Cardiac muscle cell (in vitro differentiated cells and primary cell): ENCODE measurements at places on chromosomes 3 and 15. TPM values are rescaled to one million over a fixed set of nuclear protein-coding genes. Genes with fewer than 3 reads are reported as not detected.

- H3K27ac ChIP-seq, result no peak overlapping the region
- H3K27me3 ChIP-seq, result no peaks in the 10 kb centered on the region
- no peak overlapping the region for H3K4me3 ChIP-seq
- H3K36me3 ChIP-seq, result no peaks in the 10 kb centered on the region
Measured at GRCh38 chr3:130850044-130850797, 43.7 kb upstream of the ATP2C1 start.

GRCh38 chr3:10286596-10287295 is 6.0 kb downstream of the GHRL start:
- H3K27me3 ChIP-seq, result no peaks in the 10 kb centered on the region
- DNase-seq, result no peak
- H3K4me3 ChIP-seq, result no peak overlapping the region
- H3K36me3 ChIP-seq, result peaks cover 10% of the 10 kb centered on the region

DNA sequence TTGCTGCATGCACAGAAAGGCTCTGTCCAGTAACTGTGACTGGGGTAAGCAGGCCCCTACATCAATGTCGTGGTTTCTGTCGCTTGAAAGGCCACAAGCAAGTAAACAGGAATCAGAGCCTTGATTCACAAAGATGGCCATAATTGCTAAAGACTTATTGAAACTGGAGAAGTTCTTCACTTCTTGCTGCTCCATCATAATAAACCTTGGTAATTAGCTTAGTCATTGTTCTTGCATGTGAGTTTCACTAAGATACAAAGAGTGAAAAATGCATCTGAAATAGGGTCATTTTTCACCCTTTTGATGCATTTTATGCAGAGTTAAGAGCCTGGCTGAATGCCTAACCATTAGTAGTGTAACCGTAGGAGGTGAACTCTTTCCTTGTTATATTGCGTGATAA is 3.2 kb downstream of the SEMA6D start:
- H3K4me1 ChIP-seq, result peaks cover 60% of the 10 kb centered on the region
- H3K27ac ChIP-seq, result no peak overlapping the region
- no peak for DNase-seq
- no peaks in the 10 kb centered on the region for H3K27me3 ChIP-seq

Gene FOXB1
- not detected in 2 replicates for polyA plus RNA-seq

DNA sequence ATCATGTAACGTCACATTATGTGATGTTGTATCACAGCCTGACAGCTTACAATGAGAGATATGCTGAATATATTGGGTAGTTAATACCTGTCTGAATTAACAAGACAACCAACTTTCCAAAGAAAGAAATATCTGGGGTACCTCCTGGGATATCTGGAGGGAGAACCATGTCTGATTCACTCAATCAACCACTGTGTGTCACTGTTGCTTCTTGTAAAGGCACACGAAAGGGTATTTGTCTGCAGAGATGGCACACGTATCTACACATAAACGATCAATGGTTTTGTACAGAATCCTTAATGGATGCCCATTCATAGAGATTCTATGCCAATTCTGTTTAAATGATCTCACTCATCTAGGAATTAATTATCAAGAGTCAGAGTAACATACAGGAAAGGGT is 252.1 kb upstream of the TMCO5A start:
- no peaks in the 10 kb centered on the region for H3K27me3 ChIP-seq
- peak; percentile 30 for DNase-seq
- no peaks in the 10 kb centered on the region for H3K4me1 ChIP-seq
- H3K4me3 ChIP-seq, result no peak overlapping the region

DNA sequence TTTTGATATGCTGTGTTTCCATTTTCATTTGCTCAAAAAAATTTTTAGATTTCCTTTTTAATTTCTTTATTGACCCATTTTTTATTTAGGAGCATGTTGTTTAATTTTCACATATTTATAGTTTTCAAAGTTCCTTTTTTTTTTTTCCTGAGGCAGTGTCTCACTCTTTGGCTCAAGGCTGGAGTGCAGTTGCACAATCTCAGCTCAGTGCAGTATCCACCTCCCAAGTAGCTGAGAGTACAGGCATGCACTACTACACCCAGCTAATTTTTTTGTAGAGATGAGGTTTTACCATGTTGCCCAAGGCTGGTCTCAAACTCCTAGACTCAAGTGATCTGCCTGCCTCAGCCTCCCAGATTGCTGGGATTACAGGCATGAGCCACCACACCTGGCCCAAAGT is 36.2 kb downstream of the PFN2 start:
- H3K4me1 ChIP-seq, result peaks cover under 1% of the 10 kb centered on the region
- H3K36me3 ChIP-seq, result no peaks in the 10 kb centered on the region
- no peak overlapping the region for H3K4me3 ChIP-seq
- no peaks in the 10 kb centered on the region for H3K27me3 ChIP-seq

GRCh38 chr3:18900994-18901393 is 247.3 kb upstream of the KCNH8 start:
- H3K4me1 ChIP-seq, result no peaks in the 10 kb centered on the region
- H3K4me3 ChIP-seq, result no peak overlapping the region
- H3K27ac ChIP-seq, result no peak overlapping the region

DNA sequence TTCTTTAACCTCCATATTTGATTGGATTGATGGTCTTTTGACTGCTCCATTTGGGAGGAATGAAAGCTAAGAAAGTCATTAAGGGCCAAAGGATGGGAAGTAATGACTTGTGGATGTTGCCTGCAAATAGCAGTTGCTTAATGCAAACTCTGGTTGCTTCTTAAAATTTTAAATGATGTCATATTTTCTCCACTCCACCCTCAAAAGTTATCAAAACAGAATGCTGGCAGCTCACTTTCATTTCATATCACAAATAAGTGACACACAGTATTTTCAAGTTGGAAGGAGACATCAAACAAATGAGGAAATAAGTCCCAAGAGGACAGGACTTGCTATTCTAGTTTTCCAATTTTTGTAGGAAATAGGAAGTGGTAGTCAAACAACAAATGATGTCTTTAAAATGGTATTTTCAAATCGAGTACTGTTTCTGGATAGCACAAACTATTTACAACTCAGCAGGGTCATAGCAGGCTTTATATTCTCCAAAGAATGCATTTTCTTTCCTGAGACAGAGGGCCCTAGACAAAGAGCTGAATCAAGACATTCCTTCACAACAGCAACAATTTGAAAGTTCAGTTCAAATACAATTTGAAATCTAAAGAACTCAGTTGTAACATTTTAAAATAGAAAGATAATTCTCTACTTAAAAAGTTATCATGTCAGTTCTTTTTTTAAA is 165.1 kb upstream of the UBE2E1 start:
- no peaks in the 10 kb centered on the region for H3K4me1 ChIP-seq
- no peaks in the 10 kb centered on the region for H3K27me3 ChIP-seq
- no peaks in the 10 kb centered on the region for H3K36me3 ChIP-seq
- no peak overlapping the region for H3K4me3 ChIP-seq
- H3K27ac ChIP-seq, result no peak overlapping the region

GRCh38 chr3:123346021-123346420 is 102.9 kb downstream of the ADCY5 start:
- H3K4me1 ChIP-seq, result peaks cover 43% of the 10 kb centered on the region
- no peaks in the 10 kb centered on the region for H3K27me3 ChIP-seq
- DNase-seq, result no peak
- no peaks in the 10 kb centered on the region for H3K36me3 ChIP-seq
- no peak overlapping the region for H3K27ac ChIP-seq
- H3K4me3 ChIP-seq, result no peak overlapping the region

Gene STRC
- polyA plus RNA-seq, result 0.95 and 5.6 TPM in 2 replicates

DNA sequence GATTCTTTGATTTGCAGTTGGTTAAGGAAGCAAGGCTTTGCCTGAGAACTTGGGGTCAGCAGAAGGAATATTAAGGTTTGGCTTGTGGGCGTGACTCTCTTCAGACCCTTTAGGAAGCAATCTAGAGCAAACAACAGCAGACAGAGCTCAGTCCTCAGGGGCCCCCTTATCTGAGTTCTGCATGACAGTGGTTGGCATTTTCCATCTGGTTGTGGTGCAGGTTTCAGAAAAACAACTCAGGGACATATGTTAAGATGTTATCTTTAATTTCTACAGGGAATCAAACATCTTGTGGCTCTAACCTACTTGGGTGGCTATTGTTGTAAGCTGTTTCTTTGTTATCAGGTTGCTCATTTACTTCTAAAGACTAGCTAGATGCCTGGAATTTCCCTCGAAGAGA is 141.4 kb downstream of the VPS8 start:
- H3K36me3 ChIP-seq, result no peaks in the 10 kb centered on the region
- peak; percentile 10 for DNase-seq
- no peaks in the 10 kb centered on the region for H3K27me3 ChIP-seq
- H3K27ac ChIP-seq, result peak overlapping the region; percentile 40
- H3K4me3 ChIP-seq, result no peak overlapping the region

DNA sequence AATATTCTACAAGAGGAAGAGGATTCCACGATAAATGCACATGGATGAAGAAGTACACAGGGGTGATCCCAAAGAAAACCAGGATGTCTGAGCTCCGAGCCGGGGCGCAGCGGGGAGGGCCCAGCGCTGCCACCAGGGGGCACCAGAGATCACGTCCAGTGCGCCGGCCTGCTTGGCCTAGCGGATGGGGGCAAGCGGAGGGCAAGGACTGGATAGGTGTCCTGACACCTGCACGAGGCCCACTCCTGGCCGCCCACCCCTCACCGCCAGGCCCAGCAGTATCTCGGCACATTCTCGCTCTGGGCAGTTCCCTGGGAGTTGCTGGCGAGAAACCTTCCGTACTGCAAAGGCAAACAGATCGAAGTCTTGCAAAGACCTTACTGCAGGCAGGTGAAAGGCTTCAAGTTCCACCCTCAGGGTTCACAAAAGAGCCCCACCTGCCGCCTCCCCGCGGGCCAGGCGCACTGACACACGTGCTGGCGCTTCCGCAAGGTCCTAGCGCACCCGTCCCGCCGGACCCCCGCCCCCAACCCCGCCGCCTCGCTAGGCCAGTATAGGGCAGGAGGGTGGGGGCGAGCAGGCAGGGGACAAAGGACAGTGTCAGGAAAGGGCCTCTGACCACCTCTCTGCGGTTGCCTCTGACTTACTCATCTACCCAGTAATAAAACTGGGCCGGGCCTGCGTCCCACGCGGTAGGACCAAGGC is 3.3 kb downstream of the ANKRD63 start:
- no peak overlapping the region for H3K4me3 ChIP-seq
- peaks cover 30% of the 10 kb centered on the region for H3K4me1 ChIP-seq
- DNase-seq, result peak; percentile 65
- H3K27ac ChIP-seq, result no peak overlapping the region

DNA sequence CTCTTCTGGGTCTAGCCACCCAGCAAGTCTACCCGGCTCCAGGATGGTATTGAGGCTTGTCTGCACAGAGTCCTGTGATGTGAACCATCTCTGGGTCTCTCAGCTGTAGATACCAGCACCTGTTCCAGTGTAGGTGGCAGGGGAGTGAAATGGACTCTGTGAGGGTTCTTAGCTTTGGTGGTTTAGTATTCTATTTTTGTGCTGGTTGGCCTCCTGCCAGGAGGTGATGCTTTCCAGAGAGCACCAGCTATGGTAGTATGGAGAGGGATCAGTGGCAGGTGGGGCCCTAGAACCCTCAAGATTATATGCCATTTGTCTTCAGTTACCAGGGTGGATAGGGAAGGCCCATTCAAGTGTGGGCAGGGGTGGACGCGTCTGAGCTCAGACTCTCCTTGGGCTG is 283.4 kb upstream of the LYSMD4 start:
- peaks cover 9% of the 10 kb centered on the region for H3K4me1 ChIP-seq
- H3K27me3 ChIP-seq, result no peaks in the 10 kb centered on the region
- H3K4me3 ChIP-seq, result no peak overlapping the region
- no peaks in the 10 kb centered on the region for H3K36me3 ChIP-seq
- no peak for DNase-seq

Gene PLA2G4F
- 0.50 and 1.2 TPM in 2 replicates for polyA plus RNA-seq

DNA sequence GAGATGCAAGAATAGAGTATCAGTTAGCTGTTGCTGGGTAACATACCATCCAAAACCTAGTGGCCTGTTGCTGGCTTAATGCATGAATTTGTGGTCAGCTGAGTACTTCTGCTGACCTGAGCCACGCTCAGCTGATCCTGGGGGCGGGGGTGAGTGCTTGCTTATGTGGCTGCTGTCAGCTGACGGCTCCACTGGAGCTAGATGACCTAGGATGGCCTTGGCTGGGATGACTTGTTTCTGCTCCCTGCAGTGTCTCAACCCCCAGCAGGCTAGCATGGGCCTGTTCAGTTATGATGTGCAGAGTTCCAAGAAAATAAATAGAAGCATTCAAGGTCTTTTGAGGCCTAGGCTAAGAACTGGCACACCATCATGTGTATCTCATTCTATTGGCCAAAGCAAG is 63.9 kb downstream of the FBLN2 start:
- H3K27ac ChIP-seq, result no peak overlapping the region
- DNase-seq, result no peak
- no peaks in the 10 kb centered on the region for H3K4me1 ChIP-seq

- H3K4me3 ChIP-seq, result no peak overlapping the region
- H3K27ac ChIP-seq, result no peak overlapping the region
- H3K4me1 ChIP-seq, result no peaks in the 10 kb centered on the region
- no peaks in the 10 kb centered on the region for H3K27me3 ChIP-seq
- no peak for DNase-seq
Measured at GRCh38 chr3:7423995-7424394, 563.1 kb downstream of the GRM7 start.

- no peaks in the 10 kb centered on the region for H3K27me3 ChIP-seq
- H3K27ac ChIP-seq, result no peak overlapping the region
- H3K4me3 ChIP-seq, result no peak overlapping the region
- DNase-seq, result no peak
- H3K36me3 ChIP-seq, result no peaks in the 10 kb centered on the region
- H3K4me1 ChIP-seq, result peaks cover 10% of the 10 kb centered on the region
Measured at GRCh38 chr3:62678841-62679240, 196.4 kb downstream of the CADPS start.

Gene MOBP
- polyA plus RNA-seq, result not detected in 2 replicates

Gene FAM81A
- 2.9 and 5.1 TPM in 2 replicates for polyA plus RNA-seq

Gene PAK6
- 4.2 and 8.3 TPM in 2 replicates for polyA plus RNA-seq

Gene TRPM7
- polyA plus RNA-seq, result 10.2 and 21.2 TPM in 2 replicates

- H3K27me3 ChIP-seq, result no peaks in the 10 kb centered on the region
- peak overlapping the region; percentile 14 for H3K27ac ChIP-seq
- H3K36me3 ChIP-seq, result no peaks in the 10 kb centered on the region
- peak; percentile 56 for DNase-seq
- H3K4me1 ChIP-seq, result peaks cover 28% of the 10 kb centered on the region
- no peak overlapping the region for H3K4me3 ChIP-seq
Measured at GRCh38 chr3:32703491-32703972, 18.5 kb downstream of the CNOT10 start.

DNA sequence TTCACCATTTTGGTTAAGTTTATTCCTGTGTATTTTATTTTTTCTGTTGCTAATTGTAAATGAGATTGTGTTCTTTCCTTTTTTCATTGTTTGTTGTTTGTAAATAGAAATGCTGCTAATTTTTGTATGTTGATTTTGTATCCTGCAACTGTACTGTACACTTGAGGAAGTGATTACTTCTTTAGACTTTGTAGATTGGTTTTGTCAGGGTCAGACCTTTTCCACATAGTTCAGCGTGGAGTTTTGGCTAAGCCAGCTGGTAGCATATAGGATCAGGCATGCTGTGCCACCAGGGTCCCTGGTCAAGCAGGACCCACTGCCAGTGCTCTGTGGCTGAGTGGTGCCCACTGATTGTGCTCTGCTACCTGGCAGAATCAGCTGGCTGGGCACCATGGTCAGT is 80.1 kb downstream of the CD200 start:
- no peak for DNase-seq
- H3K4me3 ChIP-seq, result no peak overlapping the region
- no peaks in the 10 kb centered on the region for H3K4me1 ChIP-seq
- H3K36me3 ChIP-seq, result no peaks in the 10 kb centered on the region
- H3K27me3 ChIP-seq, result no peaks in the 10 kb centered on the region

GRCh38 chr3:43971486-43971885 is 270.2 kb upstream of the TOPAZ1 start:
- no peak overlapping the region for H3K27ac ChIP-seq
- DNase-seq, result no peak
- H3K36me3 ChIP-seq, result no peaks in the 10 kb centered on the region
